ENCODE measurements at places on chromosomes 7 and 10. TPM values are rescaled to one million over a fixed set of nuclear protein-coding genes. Genes with fewer than 3 reads are reported as not detected.

GRCh38 chr10:15802375-15802949, 57.8 kb downstream of the MINDY3 start:
- DNase-seq = no peak

- DNase-seq = no peak
Measured at GRCh38 chr10:48533951-48534720, 70.7 kb downstream of the ARHGAP22 start.

GRCh38 chr7:47663213-47663612, 81.3 kb upstream of the TNS3 start:
- DNase-seq = no peak

GRCh38 chr10:77768039-77768438, 130.4 kb upstream of the KCNMA1 start:
- peak; percentile 14 for DNase-seq

GRCh38 chr7:26385240-26385639, 93.6 kb downstream of the SNX10 start:
- DNase-seq = no peak

PIK3CG gene
- total RNA-seq = 1.2 TPM

CTAGE6 gene
- not detected for total RNA-seq

DNA sequence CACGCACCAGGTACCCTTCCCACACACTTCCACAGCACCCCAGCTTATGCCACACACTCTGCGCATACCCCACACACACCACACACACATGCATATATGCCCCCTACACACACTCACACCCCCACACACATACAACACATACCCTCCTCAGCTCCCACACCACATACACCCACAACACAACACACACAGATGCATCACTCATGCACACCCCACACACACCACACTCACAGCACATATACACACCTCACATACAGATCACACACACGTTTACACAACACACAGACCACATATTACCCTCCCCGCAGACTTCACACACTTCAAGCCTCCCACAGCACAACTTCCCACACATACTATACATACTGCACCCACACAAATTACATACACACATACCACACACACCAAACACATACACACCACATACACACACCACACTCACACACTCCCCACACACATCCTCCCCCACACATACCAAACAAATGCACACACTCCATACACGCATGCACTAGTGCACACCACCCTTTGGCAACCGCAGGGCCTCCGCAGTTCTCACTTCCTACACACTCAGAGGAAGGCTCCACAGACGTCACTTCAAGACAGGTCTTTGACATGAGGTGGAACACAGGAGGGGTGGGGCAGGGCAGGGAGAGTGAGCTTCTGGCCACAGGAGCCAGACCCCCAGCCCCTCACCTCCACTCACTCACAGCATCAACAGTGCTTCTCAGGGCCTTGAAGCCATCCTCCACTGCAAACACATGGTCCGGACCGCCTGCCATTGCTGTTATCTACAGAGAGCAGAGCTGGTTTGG, 18.5 kb upstream of the ANTXRL start:
- no peak for DNase-seq

GRCh38 chr10:124909563-124909962, 32.4 kb upstream of the ZRANB1 start:
- DNase-seq = no peak

CDNF gene
- total RNA-seq = 0.29 TPM

- no peak for DNase-seq
Measured at GRCh38 chr7:13904007-13904406, 85.5 kb downstream of the ETV1 start.

Measured in SJSA1 (cell line).